ENCODE measurements at places on chromosomes 11 and 22.

DNA sequence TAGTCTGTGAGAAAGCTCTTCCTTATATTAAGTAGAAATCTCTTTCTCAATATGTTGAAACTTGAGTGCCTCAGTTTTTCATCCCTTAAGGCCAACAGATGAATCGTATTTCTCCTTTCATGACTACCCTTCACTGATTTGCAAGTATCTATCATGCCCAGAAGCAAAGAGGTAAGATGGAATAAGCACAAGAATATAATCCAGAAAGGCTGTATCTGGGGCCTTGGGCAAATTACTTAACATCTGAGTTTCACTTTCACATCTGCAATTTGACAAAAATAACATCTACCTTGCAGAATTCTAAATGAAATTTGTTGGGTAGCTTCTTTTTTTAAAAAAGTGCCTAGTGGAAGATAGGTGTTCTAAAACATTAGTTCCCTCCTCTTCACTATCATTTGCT, 552.4 kb upstream of the ANO5 start:
- DNase-seq: no peak

DNA sequence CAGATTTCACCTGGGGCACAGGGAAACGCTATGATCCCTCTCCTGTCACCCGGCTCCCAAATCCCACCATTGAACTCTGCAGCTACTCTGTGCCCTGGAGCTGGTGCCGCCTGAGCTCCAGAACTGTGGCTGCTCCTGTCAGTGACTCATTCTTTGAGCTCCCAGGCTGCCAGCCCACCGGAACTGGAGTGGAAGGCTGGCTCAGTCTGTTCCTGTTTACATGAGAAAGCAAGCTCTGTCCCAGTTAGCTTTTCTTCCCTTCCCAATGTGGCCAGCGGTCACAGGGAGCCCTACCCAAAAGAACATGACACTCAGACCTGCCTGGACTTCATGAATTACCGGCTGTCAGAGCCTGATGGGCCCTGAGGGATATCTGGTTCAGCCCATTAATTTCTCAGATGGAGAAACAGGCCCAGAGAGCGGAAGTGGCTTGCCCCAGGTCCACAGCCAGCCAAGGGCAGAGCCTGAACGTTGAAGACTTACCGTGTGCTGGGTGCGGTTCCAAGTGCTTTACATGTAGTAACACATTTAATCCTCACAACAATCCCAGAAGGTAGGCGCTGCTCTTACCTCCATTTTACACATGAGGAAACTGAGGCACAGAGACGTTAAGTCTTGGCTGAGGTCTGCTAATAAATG, 23.8 kb upstream of the IGSF22 start:
- DNase-seq: no peak

DNA sequence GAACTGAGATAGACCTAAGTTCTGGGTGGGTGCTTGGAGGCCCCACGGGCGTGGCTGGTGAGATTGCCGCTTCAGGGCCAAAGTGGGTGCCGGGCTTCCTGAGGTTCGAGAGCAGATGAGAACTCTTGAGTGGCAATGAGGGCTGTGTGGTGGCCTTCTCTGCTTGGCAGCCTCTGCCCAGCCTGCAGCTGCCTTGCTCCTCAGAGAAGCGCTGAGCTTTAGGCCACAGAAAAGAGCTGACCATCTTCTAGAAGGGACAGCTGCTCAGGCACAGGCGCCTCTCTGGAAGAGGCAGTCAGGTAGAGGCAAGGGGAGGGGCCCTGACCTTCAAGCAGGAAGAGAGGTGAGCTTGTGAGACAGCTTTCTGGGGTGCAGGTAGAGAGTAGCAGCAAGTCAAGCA, 72.8 kb downstream of the MED15 start:
- no peak for DNase-seq

- DNase-seq: no peak
These were observed 6.8 kb downstream of the GRAP2 start for GRCh38 chr22:39907605-39908097.

DNA sequence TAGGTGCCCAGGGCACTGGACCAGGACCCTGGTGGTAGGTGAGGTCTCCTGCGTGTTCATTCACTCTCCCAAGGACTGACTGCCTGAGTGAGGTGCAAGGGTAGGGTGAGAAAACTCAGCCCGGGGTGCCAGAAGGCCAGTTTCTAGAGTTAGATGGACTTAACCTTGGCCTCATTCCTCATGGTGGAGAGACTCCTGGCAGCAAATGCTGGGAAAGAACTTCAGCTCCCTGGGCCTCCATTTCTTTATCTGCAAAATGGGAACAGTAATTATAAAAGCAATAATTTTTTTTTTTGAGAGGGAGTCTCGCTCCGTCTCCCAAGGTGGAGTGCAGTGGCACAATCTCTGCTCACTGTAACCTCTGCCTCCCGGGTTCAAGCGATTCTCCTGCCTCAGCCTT, 47.7 kb downstream of the TRIOBP start:
- DNase-seq: no peak

DNA sequence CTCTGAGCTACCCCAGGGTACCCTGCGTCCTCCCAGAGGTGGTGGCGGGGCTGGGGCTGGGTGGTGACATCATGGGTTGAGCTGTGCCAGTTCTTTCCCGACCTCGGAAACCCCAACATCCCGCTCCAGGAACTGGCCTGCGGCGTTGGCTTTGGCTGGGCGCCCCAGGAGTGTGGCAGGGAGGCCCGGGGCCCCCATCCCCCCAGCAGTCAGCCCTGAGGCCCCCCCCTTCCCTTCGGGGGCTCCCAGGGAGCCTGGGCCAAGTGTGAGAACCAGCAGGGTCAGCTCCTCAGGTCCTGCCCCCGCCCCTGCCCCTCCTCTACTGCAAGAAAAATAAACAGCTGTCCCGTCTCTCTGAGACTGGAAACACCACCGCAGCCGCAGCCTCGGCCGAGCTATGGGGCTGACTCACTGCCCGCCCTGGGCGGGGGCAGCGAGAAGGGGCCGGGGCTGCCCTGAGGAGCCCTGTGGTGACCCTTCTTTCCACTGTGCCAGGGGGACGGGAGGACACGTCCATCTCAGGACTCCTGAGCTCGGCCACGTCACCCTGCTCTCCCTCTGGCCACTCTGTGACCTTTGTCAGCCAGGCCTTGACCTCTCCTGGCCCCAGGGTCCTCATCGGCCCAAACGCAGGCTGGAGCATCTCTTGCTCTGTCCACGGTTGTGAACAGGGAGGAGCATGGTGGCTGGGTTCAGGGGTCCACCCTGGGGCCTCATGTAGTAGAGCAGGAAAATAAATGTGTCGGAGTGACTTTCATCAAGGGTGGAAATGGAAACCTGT, 73.4 kb downstream of the WNT7B start:
- DNase-seq: no peak

DNA sequence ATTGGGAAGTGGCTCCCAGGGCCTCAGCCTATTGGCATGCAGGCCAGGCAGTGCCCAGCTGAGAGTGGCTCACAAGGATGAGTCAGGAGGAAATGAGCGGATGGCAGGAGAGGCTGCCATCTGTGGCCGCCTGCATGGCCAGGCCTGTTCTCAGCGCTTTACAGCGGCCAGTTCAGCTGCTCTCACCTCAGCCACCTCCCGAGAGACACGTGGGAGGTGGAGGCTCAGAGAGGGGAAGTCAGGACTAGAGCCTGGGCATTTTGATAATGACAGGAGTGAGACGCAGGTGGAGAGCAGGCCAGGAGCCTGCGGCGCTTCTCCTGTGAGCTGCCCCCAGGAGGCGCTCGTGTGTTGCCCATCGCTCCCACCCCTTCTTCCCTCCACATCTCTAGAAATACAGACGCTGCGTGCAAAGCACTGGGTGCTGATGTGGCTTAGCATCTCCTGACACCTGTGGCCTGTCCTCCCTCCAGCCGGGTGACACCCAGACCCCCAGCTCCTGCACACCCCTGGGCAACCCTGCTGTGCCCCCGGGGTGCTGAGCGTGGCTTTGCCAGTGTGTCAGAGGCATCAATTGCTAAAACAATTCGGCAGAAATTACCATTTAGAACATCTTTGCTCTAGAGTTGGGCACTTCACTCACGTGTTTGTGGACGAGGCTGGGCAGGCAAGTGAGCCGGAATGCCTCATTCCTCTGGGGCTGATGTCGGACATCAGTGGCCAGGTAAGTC, 21.4 kb upstream of the PANX2 start:
- DNase-seq: peak; percentile 94

GRCh38 chr22:32660292-32660691, 141.2 kb upstream of the TIMP3 start:
- no peak for DNase-seq

GRCh38 chr11:36013950-36014897, 70.4 kb downstream of the LDLRAD3 start:
- no peak for DNase-seq

- DNase-seq: no peak
These were observed 734.3 kb upstream of the ARHGAP42 start for GRCh38 chr11:99952816-99953215.

GRCh38 chr22:43561415-43562178, 149.8 kb downstream of the MPPED1 start:
- DNase-seq: no peak

DNA sequence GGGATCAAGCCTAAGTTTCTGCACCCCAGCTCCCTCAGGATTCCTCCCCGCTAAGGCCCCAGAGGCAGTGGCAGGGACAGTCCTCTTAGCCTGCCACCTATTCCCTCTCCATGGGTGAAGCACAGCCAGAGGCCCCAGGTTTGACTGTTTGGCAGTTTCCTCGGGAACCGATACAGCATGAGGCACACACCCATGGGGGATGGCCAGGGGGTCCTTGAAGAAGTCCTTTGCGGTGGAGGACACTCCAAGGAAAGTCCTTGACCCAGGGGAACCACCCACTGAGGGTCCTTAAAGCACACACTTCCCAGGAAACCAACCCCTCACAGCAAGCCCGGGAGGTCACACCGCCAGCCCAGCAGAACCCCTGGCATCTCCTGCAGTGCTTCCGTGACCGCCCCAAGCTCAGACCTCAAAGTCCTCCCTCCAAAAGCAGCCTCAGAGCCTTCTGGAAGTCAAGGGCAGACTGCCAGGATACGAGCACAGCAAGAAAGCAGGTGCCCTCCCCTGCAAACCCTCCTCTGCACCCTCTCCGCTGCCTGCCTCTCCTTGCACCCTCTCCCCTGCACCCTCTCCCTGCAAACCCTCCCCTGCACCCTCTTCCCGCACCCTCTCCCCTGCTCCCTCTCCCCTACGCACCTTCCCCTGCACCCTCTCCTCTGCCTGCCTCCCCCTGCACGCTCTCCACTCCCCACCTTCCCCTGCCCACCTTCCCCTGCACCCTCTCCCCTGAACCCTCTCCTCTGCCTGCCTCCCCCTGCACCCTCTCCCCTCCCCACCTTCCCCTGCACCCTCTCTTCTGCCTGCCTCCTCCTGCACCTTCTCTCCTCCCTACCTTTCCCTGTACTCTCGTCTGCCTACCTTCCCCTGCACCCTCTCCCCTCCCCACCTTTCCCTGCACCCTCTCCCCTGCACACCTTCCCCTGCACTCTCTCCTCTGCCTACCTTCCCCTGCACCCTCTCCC, 1.4 kb downstream of the SIGIRR start:
- DNase-seq: no peak

DNA sequence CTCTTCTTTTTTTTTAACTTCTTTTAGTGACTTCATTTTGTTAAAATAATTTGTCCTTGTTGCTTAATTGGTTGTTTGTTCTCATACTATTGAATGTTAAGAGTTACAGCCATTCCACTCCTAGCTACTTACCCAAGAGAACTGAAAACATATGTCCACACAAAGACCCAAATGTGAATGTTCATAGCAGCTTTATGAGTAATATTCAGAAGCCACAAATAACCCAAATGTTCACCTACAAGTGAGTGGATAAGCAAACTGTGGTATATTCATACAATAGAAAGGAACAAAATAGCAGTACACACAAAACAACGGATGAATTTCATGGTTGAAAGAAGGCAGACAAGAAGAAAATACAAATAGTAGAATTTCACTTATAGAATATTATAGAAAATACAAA, 1.4 kb upstream of the OR4D11 start:
- DNase-seq: no peak

DNA sequence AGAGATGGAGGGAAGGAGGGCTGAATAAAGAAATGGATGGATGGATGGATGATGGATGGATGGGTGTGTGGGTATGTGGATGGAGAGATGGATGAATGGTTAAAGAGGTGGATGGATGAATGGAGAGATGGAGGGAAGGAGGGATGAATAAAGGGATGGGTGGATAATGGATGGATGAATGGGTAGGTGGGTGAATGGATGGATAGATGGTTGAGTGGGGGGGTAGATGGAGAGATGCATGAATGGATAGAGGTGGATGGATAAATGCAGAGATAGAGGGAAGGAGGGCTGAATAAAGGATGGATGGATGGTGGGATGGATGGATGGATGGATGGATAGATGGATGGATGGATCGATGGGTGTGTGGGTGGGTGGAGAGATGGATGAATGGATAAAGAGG, 71.6 kb downstream of the CDKN1C start:
- DNase-seq: no peak

Data from cerebellar nuclear complex (tissue), 1 donor.